ENCODE measurements at places on chromosomes 7 and 10.

- peak; percentile 28 for DNase-seq
Measured at GRCh38 chr10:53463539-53463938, 691.0 kb upstream of the MBL2 start.

- DNase-seq = no peak
Measured at GRCh38 chr10:18455086-18455884, 196.1 kb downstream of the NSUN6 start.

- no peak for DNase-seq
Measured at GRCh38 chr7:112080441-112080840, 125.8 kb downstream of the DOCK4 start.

- no peak for DNase-seq
Measured at GRCh38 chr7:100220586-100221230, 959 bp downstream of the PVRIG start.

- DNase-seq = no peak
Measured at GRCh38 chr10:102975483-102976379, 57.6 kb downstream of the CNNM2 start.

DNA sequence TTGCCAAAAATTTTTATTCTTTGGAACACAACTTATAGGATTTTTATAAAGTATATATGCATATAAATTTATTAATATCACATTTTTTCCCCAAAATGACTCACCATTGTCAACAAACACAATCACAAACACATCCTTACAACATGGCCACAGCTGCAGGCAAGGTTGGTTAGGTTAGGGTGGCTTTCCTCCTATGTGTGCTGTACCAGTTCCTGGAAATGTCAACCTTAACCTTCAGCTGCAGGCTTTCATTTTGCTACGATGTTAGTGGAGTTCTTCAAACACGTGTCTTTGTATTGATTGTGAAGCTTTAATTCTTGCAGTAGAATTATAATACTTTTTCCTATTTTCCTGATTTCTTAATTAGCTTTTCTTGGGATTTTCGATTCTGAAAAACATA lies 185.8 kb downstream of the PTEN start:
- no peak for DNase-seq

DNA sequence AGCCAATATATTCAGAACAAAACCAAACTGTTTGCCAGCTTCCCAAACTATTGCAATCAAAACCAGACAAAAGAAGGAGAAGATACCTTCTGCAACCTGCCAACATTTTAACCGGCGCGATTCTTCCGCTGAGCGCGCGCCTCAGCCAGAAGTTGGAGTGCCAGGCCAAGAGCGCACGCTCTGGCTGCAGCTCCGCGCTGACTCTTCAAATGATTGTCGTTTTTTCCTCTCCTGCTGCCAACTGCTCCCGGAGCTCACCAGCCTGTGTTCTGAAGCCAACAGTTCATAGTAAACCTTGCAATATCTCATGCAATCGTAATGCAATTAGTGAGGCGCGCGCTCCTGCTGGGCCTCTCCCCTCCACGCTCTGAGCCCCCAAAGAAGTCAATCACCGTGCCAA lies 259.7 kb upstream of the MGMT start:
- DNase-seq = no peak

DNA sequence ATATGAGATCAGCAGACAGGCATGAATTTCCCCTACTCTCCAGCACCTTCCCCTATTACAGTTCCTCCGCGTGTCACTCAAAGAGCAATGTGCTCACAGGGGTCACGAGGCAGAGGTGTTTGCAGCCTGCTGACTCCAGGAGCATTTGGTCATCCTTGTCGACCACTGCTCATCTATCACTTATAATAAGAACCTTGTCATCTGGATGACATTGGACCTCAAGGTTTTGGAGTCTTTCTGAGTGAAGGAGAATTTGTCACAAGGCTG lies 32.9 kb upstream of the PLPP4 start:
- no peak for DNase-seq

DNA sequence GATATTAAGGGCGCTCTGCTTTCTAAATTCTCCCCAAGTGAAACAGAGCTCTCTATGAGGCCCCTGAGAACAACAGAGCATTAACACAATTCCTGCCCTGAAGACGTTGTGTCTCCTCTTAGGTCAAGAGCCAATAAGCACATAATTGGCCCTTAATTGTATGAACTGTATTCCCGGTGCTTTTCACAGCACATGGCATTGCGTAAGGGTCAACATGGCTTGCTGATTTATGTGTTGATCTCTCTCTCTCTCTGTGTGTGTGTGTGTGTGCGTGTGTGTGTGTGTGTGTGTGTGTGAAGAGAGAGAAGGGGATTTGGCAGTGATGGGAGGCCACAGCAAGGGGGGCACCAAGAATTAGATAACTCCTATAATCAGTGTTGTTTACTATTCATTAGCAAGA lies 40.5 kb downstream of the LYZL1 start:
- peak; percentile 43 for DNase-seq

DNA sequence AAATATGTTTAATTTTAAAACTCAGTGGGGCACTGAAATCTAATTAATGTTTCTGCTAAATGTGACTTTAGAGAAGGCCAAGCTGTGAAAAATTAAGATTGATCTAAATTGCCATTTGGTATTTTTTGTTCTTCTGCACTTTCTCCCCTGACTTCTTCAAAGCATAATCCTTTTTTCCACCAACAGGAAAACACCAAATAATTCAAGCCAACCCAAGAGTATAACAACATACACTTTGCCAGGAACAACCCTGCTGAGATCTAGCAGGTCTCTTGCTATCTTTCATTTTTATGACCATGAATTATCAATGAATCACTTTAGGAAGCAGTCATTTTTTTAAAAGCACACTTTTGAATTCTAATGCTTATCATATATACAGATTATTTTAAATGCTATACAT lies 100.1 kb downstream of the USP6NL start:
- DNase-seq = no peak

- DNase-seq = no peak
Measured at GRCh38 chr7:115864082-115864481, 166.5 kb downstream of the TFEC start.

- DNase-seq = no peak
Measured at GRCh38 chr7:75906991-75907667, 7.8 kb upstream of the POR start.

- DNase-seq = no peak
Measured at GRCh38 chr10:112911206-112911605, 38.8 kb upstream of the TCF7L2 start.

GRCh38 chr7:148142660-148143248 lies 447.8 kb upstream of the C7orf33 start:
- DNase-seq = peak; percentile 84

GRCh38 chr7:20839987-20840386 lies 53.3 kb upstream of the SP8 start:
- DNase-seq = no peak

DNA sequence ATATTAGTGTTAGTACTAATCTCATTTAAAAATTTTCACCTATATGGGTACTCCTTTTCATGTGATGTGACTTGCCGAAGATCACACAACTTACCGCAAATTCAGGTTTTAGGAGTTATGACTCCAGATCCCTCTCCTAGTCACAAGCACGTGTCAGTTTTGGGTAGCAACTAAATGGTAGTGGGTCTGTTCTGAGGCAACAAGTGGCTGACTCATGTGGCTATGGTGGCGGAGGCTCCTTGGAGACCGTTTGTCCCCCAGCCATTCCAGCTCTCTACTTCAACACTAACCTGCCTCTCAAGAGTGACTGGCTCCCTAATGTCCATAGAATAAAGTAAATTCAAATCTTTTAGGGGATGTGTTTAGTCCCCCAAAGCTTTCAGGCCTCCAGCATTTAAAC lies 39.5 kb downstream of the MRC1 start:
- DNase-seq = no peak

DNA sequence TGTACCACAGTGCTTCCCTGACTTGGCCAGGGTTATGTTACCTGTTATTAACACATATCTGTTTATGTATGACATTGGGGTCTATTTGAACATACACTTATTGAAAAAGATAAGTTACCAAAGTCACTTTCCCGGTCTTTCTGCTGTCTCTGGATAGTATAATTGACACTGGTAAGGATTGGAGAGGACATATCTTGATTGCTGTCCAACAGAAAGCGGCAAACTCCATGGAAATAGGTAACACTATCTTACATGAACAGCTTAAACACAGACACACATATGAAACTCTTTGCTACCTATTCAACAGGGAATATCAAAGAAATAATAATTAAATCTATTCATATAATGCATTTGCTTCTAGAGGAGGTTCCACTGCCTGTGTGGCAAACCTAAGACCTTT lies 282.5 kb upstream of the AOAH start:
- no peak for DNase-seq

GRCh38 chr10:12984165-12984747 lies 17.3 kb downstream of the CCDC3 start:
- no peak for DNase-seq

- DNase-seq = peak; percentile 56
Measured at GRCh38 chr10:101285519-101286070, 56.3 kb upstream of the LBX1 start.

GRCh38 chr7:151299530-151299929 lies 42.1 kb upstream of the NUB1 start:
- DNase-seq = no peak

DNA sequence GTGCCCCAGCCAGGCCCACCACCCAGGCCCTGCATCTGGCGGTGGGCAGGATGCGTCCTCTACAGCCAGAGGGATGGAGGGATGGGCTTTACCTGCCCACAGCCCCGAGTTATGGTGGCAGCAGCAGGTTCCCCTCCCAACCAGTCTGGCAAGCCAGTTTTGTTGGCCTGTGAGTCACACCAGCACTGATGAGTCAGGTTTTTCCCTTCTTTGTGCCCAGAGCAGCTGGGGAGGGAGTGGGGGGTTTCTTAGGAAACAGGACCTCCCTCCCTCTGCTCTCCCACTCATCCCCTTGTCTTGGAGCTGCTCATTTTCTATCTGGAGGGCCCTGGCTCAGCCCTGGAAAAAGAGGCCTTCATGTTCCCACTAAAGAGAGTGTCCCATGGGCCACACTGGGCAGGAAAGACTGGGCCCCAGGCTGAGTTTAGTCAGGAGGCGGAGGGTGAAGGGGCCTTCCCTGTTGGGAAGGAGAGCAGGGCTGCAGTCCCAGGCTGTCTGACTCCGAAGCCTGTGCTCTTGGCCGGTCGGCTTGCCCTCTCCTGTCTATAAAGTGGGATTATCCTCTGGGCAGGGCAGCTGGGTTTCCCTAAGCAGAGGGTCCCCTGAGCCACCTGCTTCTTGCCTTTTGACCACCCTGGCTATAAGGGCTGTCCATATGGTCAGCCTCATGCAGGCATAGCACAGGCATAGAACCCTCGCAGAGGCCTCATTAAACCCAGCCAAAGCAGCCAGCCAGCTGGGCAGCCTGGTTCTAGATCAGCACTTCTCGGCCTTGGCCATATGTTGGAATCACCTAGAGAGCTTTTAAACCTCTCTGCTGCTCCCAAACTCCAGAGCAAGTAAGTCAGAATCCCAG lies 30.2 kb upstream of the ANKRD2 start:
- DNase-seq = no peak

GRCh38 chr7:7668706-7669105 lies 28.2 kb downstream of the UMAD1 start:
- DNase-seq = no peak

GRCh38 chr7:152335900-152336571 lies 99.8 kb downstream of the KMT2C start:
- DNase-seq = no peak

DNA sequence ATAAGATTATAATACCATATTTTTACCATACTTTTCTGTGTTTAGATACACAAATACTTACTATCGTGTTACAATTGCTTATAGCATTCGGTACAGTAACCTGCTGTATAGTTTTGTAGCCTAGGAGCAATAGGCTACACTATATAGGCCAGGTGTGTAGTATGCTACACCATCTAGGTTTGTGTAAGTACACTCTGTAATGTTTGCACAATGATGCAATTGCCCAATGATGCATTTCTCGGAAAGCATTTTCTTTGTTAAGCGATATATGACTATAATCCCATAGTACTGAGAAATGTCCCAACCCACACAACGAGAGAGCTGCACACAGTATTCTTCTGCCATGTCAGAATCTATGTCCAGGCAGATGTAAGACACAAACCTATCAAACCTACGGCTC lies 160.0 kb downstream of the NEBL start:
- DNase-seq = no peak

DNA sequence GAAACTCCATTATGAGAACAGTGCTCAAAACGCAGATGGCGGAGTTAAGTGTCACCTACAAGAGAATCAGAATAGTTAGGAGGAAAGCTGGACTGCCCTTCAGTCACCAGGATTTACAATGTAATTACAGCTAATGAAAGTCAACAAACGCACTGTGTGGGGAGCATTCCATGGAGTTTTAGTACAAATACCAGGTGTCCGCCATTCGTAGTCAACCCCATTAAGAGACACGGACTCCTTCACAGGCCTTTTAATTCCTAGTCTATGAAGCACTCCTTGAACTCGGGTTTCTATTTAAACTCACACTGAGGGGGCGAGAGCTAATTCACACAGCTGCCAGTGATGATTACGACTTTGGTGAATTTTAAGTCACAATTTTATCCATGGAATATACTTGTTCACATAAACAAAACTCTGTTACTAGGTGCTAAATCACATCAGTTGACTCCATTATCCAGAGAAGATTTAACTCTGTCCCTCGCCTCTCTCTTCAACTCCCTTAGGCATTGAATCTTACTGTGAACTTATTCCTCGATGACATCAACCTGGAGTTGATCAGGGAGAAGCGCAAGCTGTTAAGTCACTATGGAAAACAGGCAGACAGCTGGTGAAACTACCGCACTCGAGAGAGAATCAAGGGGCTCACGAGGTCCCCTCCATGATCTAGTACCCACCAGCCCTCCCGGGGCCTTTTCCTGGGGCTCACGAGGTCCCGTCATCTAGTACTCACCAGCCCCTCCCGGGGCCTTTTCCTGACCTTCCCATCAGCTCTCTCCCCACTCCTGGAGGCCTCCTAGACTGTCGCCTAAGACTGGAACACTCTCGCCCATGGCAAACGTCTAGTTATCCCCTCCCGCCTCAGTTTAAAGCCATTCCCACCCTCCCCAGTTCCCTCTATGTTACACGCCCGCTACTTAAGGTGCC lies 1.5 kb downstream of the ZFAND2A start:
- DNase-seq = no peak

DNA sequence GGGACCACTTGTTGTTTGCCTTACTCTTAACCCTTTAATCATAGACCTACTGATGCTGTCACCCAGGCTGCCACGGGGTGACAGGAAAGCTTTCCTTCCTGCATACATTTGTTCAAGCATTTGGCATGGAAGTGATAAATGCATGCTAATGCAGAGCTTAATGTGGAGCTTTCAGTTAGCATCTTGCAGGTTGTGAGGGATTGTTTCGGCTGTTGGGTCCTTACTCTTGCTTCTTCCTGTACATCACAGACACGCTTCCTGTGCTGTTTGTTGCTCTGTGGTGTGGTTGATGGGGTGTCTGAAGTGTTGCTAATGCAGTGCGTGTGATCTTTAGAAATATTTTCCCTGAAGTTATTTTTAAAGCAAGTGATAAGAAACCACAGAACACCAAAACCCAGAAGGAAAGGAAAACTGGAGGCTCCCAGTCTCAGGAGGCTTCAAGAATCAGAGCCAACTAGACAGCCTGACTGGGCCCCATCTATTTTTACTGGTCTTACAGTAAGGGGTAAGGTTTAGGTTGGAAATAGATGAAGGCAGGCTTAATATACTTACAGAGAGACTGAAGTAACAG lies 143.1 kb downstream of the CHN2 start:
- DNase-seq = no peak

Data from NCI-H2081 (cell line).